Right renal pelvis (tissue), 4 donors: ENCODE measurements at places on chromosomes 7 and 10. TPM values are rescaled to one million over a fixed set of nuclear protein-coding genes. Genes with fewer than 3 reads are reported as not detected.

DNA sequence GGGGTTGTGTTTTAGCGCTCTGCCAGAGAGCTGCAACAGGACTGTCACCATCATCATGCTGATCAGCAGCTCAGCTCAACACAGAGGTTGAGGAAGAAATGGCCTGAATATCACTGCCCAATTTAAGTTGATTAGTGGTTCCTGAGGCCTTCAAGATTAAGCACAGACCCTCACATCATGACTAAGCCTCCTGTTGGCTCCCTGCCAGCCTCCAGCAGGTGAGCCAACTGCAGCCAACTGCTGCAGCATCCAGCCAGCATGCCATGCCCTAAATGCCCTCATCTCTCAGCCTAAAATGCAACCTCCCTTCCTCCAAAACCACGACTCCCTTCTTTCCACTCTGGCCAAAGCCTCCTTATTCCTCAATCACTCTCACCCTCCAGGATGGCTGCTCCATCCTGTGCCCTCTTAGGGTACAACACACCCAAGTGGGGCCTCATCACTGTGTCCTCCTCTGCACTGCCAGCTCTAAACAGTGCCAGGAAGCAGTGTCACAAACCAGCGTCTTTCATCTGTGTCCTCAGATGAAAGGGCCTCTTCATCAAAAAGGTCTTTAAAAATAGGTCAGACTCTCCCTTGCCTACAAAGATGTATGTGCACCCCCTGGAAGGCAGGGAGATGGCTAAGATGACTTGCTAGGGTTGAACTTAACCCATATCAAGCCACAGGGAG, 259.3 kb downstream of the ZEB1 start:
- no peak for DNase-seq

DNA sequence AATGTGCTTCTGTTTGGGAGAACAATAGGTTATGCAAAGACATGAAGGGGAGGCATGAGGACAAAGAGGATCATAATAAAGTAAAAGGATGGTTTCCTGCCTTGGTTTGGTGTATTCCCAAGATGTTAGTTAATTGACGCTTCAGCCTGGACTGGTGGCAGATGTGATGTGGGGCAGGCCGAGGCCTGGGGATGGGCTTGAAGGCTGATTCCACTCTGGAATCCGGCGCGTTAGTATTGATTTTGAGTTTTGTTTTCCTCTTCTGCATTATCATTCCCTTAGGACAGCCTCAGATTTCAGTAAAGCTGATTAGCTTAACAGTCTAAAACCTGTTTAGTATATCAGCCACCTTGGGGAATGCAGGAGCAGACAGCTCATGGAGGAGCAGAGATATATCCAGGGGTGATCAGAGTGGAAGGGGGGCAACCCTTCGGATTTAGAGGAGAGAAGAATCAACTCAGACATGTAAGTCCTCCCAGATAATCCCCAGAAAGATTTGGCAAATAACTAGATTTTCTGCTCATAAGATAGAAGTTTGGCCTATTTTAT, 159.8 kb upstream of the MTPN start:
- DNase-seq, result no peak

PLEKHS1 gene
- 0.20 TPM for polyA plus RNA-seq

DNA sequence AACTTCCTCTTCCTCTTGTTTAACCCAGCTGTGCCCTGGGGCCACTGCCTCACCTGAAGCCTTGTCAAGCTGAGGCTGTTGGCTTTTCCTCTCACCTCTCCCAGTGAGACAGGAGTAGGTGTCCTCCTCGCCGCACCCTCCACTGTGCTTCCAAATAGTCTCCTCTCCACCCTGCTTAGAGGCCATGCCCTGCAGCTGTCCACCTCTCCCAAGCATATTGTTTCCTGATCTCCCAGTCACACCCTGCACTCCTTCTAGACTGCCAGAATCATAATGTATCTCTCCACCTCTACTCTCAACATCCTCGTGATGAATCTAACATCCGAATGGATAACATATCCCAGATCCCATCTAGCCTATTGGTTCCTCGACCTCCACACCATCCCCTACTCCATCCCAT, 196.3 kb upstream of the GHITM start:
- DNase-seq, result no peak

GRCh38 chr7:30525429-30525828, 20.8 kb upstream of the GGCT start:
- DNase-seq, result no peak

TET1 gene
- 9.6 TPM for polyA plus RNA-seq

HKDC1 gene
- 16.0 TPM for polyA plus RNA-seq

GRCh38 chr7:46568420-46569132, 647.5 kb upstream of the IGFBP3 start:
- no peak for DNase-seq

TFEC gene
- polyA plus RNA-seq, result 44.0 TPM

HMX2 gene
- polyA plus RNA-seq, result 1.3 TPM

DNA sequence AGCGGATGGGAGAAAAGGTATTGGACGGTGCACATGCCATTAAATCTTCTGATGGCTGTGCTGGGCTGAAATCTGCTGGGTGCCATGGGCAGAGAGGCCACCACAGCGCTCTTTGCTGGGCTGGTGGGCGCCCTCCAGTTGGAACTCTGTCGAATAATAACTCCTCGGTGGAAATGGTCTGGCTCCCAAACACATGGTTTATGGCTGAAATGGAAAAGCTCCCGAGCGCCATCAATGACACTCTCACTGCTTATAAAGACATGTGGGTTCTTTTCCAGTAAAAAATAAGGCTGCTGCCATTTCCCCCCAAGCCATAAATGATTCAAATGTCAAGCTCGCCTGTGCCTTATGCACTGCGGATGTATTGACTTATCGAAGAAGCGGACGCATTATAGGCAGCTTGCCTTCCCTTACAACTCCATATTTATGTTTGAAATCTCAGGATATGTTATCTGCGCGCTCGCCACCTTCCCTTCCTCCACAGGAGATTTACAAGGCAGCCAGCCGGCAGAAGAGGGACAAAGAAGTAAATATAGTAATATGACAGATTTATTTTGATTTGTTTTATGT, 239.0 kb upstream of the MKI67 start:
- DNase-seq, result no peak

GRCh38 chr7:77837966-77838365, 39.4 kb downstream of the PHTF2 start:
- no peak for DNase-seq

DNA sequence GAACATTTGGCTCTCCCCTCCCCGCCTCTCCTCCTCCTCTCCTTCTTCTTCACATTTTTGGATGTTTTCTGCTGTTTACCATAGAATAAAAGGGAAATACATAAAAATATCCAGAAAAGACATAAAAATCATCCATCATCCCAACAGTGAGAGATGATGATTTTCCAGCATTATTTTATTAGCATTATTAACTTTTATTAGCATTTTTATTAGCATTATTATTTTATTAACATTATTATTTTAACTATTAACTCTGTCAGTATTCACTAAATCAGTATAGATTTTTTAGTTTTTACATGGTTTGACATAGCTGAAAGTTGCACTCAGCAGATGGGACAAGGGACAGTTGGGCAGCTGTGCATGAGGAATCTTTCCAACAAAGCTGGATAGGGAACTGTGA, 16.2 kb upstream of the SLC35B4 start:
- no peak for DNase-seq

- no peak for DNase-seq
These were observed 6.7 kb downstream of the SLC26A4 start for GRCh38 chr7:107667341-107667740.
